ENCODE measurements at places on chromosomes 11 and 22.

GRCh38 chr11:28833169-28833568, 725.0 kb downstream of the METTL15 start:
- no peak for DNase-seq

GRCh38 chr11:16942342-16942741, 71.9 kb downstream of the PLEKHA7 start:
- no peak for DNase-seq

DNA sequence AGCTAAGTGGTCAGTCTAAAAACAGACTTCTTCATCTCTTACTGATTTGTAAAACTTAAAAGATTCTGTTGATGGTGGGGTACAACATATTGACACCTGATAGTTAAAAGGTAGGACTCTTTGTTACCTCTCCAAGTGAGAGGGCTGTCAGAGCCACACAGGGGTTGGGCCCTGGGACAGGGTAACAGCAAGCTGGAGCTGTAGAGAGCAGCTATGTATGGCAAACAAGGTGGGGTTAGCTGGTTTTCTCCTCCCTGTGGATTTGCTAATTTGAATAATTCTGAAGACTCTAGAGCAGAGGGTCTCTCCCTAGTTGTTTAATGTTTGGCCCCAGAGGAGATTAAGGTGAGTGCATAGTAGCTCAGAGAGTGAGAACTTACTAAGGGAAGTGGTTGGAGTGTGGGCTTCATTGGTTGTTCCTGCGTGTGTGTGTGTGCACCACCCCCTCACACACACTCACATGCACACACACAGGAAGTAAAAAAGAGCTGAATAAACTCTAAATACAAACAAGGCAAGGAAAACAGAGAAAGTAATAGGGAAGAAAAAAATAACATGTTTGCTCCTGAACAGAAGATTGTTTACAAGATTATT, 9.2 kb upstream of the GAS2 start:
- no peak for DNase-seq

DNA sequence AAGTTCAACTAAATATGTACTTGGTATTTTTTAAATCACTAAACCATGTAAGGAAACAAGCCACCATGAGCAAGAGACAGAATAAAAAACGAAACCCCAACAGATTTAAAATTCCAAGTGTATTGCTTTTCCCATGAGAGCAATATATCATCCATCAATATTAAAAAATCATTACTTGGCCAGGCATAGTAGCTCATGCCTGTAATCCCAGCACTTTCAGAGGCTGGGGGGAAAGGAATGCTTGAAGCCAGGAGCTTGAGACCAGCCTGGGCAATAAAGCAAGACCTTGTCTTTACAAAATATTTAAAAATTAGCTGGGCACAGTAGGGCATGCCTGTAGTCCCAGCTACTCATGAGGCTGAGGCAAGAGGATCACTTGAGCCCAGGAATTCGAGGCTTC, 190.8 kb downstream of the TTC28 start:
- no peak for DNase-seq

- DNase-seq: no peak
Observed at GRCh38 chr11:41803895-41804294, 344.4 kb upstream of the LRRC4C start.

DNA sequence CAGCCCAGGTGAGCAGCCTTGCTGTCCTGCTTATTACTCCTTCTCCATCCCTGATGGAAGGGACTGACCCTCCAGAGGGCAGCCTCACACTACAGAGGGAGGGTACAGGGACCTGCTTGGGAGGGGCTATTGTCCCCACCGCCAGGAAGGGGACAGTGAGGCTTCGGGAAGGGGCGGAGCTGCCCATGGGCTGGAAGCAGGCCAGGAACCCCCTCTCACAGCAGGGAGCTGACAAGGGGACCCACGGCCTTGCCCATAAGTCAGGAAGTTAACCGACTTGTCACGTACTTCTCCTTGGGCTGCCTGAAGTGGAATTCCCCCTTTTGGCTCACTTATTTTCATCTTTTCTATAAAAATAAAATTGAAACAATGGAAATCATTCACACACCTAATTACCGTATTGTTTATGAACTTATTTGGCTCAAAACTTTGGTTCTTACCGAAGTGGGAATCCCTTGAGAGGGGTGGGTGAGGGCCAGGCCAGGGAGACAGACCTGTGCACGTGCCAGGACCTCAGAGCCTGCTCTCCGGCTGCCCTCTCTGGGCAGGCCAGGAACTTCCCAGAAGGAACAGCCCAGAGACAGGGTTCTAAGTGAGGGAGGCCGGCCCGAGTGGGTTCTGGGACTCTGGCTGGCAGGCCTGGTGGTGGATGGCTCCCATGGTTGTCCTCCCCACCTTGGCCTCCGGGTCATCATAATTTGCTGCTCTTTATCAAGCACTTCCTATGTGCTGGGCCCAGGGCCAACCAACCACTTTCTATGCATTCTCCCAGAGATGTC, 5.8 kb downstream of the MGAT3 start:
- DNase-seq: no peak

GRCh38 chr11:112650527-112650926, 310.7 kb upstream of the NCAM1 start:
- DNase-seq: no peak

DNA sequence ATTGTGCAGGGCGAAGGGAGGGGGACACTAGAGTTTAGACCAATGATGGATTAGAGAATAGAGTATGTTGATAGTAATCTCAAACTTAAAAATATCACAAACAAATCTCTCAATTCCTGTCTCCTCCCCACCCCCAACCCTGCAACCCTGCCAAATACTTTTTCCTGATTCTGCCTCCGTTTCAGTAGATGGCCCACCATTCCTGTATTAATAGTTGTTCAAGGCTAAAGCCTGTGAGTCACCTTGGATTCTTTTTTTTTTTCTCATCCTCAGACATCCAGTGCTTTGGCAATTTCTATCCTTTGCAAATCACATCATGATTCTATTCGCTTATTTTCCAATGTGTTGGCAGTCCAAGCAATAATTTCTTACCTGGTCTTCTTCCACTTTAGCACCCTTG, 207.9 kb downstream of the DYNC2H1 start:
- DNase-seq: no peak

GRCh38 chr11:110429731-110430266, at the start of gene FDX1:
Gene FDX1 (plus strand): TSS chr11:110429948. CDS start chr11:110430121, 173 bp downstream.
- DNase-seq: no peak

DNA sequence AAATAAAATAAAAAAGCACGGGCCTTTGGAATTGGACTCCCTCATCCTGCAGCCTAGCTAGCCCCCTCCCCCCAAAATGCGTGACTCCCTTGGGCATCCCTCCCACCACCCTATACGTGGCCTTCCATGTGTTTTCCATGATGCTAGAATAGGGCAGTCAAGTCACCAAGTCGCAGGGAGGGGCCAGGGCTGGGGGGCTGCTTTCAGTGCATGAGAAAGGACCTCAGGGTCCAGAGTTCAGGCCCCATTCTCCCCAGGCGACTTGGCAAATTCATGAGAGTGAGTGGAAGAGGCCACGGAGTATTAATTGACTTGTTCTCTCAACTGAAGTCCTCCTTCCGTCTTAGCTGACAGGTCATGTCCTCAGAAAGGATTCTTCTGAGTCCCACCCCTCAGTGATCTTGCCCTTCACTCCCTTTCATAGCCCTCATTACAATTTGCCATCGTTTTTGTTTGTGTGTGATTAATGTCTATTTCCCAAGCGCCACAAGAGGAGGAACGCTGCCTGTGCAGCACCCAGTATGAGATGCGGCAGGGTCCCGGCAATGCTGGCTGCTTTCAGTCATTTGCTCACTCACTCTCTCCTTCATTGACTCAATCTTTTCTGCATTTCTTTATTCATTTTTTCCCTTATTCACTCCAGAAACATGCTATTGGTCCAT, 17.4 kb downstream of the LRRC32 start:
- DNase-seq: no peak

DNA sequence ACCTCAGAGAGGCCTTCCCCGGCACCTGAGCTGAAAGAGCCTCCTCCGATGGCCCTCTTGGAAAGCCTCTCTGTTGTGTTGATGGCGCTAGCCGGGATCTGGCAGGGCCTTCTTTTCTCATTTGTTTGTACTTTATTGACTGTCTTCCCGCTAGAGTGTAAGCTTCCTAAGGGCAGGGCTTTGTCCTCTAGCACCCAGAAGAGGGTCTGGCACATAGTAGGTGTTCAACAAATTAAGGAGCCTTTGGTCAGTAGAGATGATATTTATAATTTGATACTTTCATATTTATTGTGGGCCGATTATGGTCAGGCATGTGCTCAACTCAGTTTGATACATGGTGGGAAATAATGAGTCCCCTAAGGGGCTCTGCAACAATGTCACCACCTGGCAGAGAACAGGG, 4.0 kb downstream of the ARL2 start:
- DNase-seq: no peak

GRCh38 chr11:61494381-61494961, 14.1 kb upstream of the LRRC10B start:
- no peak for DNase-seq

DNA sequence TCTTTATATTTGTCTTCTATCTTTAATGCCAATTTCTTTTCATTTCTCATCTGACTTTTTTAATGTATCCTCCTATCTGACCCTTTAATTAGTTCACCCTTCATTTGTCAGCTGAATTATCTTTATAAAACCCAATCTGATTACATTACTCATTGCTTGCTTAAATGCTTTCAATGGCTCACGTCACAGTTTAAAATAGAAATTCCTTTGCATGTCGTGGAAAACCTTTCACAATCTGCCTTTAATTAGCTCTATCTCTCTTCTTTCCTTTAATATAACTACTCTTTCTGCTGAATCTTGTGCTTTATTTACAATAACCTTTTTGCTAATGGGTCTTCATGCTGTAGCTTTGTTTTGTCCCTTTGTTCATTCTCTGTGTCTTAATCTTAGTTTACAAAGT, 125.7 kb downstream of the DYNC2H1 start:
- DNase-seq: no peak

- no peak for DNase-seq
Observed at GRCh38 chr22:45462034-45462655, 40.5 kb upstream of the FBLN1 start.

DNA sequence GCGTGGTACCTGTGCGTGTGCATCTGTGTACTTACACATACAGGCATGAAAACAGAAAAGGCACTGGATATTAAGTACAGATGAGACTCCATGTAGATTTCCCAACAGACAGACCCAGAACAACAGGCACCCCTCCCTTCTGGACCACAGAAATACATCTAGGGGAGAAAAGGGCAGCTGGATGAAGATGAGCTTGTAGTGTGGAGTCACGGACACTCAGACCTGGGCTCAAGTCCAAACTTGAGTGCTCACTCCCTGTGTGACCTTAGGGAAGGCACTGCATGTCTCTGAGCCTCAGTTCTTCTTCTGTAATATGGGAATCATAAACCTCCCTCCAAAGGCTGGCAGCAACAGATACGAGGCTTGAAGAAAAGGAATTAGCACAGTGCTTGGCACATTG, 108.9 kb downstream of the GALNT18 start:
- no peak for DNase-seq

DNA sequence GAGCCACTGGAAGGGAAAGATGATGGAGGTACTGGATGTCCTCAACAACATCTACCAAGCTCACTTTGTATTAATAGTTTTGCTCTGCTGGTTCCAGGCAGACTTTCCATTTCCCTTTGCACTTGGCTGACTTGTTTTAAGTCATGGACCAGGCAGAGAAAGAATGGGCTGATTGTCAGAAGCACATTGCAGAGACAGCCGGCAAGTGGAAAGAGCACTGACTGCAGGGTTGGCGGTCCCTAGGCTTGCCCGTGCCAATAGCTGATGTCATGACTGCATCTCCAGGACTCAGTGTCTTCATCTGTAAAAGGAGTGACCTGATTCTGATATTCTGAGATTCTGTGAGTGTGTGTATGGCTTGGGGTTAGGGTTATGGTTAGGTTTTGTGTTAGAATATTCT, 20.9 kb upstream of the NNMT start:
- no peak for DNase-seq

GRCh38 chr22:43570531-43571165, 158.8 kb downstream of the MPPED1 start:
- DNase-seq: no peak

DNA sequence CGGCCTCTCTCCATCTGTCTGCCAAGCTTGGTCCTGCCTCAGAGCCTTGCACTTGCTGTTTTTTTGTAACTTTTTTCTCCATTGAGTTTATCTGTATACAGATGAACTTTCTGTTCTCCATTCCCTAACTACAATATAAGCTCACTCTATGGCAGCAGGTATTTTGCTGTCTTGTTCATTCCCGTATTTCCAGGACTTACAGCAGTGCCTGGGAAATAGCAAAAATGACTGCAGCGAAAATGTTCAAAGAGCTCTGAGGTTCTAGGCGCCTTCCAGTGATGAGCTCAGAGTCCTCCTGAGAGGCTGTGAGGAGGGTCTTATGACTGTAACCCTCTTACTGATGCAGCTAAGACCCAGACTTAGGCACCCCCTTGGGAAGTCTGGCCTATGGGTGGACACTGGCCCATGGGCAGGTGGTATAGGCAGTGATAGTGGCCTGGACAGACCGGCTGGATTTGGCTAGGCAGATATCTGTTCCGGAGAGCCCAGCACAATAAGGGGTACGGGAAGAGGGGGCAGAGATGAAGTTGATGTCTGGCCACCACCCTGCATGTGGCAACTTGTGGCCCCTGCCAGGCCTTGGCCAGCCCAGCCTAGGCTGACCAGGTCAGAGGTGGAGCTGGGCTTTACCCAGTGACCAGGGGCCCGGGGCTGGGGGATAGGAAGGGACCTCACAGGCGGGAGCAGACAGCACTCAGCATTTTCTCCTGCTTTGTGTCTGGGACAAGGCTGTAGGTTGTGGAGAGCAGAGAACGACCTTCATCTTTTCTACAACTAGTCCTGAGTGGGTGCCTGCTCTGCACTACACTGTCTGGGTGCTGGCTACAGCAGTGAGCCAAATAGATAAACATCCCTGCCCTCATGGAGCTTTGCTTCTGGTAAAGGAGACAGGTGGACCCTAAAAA, 4.6 kb downstream of the ATF4 start:
- DNase-seq: no peak

- DNase-seq: no peak
Observed at GRCh38 chr11:124880290-124880611, 15.0 kb downstream of the ROBO3 start.

- no peak for DNase-seq
Observed at GRCh38 chr11:111796696-111797095, 30.5 kb upstream of the PPP2R1B start.

DNA sequence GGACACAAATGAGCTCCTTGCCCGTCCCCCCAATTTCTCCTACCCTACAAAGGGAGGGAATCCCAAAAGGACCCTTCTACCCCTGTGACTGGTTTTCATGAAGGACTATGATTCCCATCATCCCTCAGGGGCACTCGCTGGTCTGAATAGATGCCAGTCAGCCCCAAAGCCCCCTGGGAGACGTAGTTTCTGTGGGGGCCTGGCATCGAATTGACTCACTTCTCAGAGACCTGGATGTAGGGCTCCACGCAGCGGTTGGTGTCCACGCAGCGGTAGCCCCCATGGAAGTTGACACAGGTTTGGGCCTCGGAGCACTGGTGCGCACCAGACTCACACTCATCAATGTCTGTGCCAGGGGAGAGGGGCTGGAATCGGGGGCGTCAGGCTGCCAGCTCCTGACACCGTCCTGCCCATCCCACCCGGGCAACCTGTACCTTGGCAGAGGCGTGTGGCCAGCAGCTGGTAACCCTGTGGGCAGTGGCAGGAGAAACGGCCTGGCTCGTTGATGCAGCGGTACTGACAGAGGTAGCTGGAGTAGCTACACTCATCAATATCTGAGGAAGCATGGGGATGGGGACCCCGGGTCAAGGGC, 4.4 kb downstream of the EFEMP2 start:
- no peak for DNase-seq

Measured in cortex of kidney (tissue), 1 donor.